ENCODE measurements at places on chromosomes 4 and X.

DNA sequence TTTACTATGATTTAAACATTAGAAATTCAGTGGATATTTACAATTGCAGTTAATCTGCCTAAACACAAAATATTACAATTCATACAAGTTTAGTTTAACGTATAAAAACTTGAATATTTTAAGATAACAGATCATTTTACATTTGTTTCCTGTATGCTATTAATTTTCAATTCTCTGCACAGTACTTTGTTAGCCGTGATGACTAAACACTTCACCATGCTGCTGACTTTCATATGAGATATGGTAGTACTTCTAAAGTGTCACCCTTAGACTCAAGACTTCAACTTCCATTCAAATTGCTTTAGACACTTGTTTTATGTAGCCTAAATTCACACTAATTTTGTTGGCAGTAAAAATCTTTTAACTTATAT, 1646.4 kb upstream of the ADGRL3 start:
- no peak for DNase-seq

GRCh38 chr4:2421928-2422327, 3.2 kb downstream of the CFAP99 start:
- no peak for DNase-seq

- DNase-seq, result no peak
These were observed 94.3 kb downstream of the ANAPC10 start for GRCh38 chr4:145003675-145004074.

DNA sequence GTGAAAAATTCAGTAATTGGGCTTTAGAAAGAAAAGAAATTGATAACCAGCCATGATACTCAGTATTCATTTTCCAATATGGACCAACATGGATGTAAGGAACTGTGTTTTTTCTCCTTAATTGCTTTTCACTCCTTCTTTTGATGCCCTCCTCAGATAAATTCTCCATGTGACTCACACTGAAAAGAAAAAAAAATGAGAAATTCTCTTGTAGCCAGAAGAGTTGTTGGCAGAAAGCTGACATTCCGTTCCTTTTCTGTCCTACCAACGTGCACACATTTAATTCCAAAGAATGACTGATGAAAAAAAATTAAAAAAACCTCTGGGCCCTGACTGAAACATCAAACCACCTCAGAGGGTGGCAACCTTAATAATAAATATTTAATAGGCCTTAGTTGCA, 153.1 kb downstream of the AMELX start:
- DNase-seq, result no peak

DNA sequence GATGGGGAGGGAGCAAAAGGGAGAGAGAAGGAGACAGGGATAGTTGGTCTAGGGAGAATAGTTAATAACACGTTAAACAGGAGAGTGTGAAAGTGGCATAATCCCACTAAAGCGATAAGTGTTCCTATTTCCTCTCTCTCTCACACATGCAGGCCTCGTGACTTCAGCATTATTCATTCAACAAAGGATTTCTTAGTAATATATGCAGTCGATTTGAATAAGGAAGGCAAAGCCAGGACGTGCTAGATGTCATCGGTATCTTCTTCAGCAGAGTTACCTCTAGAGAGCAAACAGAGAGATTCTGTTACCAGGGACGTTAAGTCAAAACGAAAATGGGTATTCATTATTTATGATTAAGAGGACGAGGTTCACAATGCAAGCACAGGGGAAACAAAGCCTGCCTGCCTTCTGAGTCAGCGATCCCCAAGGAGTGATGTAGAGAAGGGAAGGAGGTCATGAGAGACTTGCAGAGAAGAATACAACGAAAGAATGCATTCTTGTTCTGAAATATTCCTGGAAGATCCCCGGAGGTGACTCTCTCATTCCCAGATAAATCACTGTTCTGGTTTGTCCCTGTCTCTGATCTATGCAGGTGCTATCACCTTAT, 1048.4 kb downstream of the NLGN4X start:
- no peak for DNase-seq

DNA sequence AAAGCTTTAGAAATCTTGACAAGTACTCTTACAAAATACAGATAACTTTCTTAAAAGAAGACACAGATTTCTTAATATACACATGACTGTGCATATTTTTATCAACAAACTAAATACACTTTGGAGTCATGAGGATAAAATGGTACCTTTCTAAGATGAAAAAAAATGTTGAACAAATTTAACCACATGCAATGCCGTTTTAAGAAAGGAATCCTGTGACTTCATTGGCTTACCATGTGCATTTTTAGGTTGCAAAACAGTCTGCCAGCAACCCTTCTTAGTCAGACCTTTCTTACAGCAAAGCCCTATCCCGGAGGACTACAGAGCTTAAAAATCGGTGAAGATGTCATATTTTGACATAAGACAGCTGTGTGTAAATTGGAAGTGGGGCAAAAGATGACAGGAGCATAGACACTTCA, 51.7 kb downstream of the GASK1B start:
- no peak for DNase-seq

GRCh38 chrX:41066391-41066790, 18.9 kb upstream of the USP9X start:
- DNase-seq, result no peak

GRCh38 chrX:148620023-148620422, 119.6 kb downstream of the AFF2 start:
- no peak for DNase-seq

DNA sequence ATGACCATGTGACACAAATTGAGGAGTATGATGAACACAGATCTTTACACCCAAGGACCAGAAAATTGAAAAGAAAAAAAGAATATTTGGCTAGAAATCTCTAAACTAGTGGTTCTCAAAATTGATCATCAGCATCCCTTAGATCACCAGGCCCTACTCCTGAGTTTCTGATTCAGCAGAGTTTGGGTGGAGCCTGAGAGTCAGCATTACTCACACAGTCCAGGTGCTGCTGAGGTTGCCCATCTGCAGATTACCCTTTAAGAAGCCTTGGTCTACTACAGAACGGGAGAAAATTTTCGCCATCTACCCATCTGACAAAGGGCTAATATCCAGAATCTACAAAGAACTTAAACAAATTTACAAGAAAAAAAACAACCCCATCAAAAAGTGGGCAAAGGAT, 182.8 kb downstream of the MOSPD2 start:
- DNase-seq, result no peak

- no peak for DNase-seq
These were observed 1495.4 kb downstream of the RPA4 start for GRCh38 chrX:98379134-98379533.

GRCh38 chr4:153148791-153149190, 55.5 kb upstream of the TRIM2 start:
- DNase-seq, result no peak

DNA sequence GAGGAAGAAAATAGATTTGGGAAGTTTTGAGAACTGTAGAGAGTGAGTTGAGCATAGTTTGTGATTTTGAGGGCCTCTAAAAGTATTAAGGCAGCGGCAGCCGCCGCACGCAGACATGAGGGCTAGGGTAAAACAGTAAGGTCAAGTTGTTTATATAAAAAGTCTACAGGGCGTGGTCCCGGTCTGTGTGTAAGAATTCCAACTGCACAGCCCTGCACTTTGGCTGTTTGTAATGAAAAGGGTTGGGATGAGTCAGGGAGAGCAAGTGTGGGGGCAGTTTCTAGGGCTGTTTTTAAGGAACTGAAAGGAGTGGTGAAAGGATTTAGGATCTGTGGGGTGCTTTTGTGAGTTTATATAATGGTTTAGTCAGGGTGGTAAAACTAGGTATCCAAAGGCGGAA, 55.0 kb downstream of the BEX3 start:
- DNase-seq, result no peak

- no peak for DNase-seq
These were observed 54.2 kb upstream of the RASSF6 start for GRCh38 chr4:73674451-73674919.

DNA sequence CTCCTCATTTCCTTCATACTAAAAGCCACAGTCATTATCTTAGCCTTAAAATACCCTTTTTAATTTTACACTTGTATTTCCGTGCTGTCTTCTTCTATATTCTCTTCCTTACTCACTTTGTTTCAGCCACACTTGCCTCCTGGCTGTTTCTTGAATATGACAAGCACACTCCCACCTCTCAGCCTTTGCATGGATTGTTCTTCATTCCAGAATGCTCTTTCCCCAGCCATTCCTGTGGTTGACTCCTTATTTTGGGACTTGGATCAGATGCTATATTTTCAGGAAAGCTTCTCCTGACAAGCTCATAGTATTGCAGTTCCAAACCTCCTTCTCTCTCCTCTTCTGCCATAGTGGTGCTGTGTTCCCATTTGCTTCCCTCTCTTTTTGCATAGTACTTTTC, 291.3 kb downstream of the PDHA2 start:
- no peak for DNase-seq

- no peak for DNase-seq
These were observed 254.2 kb upstream of the NWD2 start for GRCh38 chr4:36990128-36990872.

DNA sequence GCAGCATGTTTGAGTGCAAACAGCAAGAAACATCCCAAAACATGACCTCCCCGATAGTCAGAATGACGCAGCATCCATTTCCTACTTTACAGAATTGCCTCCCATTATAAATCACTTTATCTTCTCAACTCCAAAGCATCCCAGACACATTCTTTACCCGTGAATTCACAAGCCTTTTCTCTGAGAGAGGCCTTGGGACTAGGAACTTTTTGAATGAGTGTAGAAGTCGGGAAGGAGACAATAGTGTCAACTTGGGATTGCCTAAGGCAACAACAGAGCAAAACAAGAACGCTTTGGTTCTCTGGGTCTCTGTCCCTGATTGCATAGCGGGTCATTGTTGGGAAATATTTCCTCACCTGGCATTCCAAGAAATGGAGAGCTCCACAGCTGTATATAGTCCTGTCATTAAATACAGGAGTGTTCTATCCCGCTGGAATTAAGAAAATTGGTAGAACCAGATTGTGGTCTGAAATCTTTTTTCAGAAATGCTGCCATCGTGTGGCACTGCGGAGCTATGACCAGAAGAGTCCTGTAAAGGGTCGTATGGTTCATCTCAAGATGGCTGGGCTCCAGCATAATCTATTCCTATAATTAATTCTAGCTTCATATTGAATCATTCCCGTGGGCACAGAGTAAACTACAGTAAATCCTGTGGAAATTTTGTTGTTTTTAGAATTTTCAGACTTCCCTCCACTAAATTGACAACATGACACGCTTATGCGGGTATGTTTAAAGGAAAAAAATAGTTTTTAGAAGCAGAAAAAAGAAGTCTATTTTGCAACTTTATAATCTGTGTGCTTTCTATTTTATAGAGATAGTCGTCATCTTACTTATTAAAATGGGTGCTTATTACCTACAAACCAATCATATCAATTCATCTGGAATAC, 2.0 kb upstream of the SPP1 start:
- no peak for DNase-seq

GRCh38 chr4:15149839-15150592, 147.7 kb downstream of the CPEB2 start:
- no peak for DNase-seq

DNA sequence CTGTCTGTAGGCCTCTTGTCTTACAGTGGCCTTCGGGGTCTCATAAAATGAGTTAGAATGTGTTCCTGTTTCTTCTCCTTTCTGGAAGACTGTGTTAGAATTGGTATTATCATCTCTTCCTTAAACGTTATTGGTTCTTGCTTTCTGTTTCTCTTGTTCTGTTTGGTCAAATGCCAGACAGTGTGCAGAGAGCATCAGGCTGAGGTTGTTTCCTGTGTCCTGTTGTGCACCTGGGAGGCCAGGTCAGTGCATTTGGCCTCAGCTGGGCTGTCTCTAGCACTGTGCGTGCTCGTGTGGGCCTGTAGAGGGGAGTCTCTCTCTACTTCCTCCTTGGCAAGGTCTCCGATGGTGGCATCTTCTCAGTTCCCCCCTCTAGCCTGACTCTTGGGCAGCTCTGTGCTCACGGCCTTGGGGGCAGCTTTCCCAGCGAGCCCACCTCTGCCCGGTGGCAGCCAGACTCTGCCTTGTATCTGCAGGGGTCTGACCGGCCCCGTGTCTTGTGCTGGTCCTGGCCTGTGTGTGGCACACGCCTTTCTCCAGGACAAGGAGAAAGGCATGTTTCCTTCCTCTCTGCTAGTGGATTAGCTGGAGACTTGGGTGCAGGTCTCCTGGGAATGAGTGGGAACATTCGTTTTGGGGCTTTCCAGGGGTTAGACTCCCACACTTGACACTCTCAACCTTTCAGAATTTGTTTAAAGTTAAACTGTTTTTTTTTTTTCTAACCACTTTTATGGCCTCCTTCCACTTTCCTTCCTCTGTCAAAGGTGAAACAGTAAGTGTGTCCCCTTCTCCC, 62.3 kb downstream of the FAM193A start:
- no peak for DNase-seq

DNA sequence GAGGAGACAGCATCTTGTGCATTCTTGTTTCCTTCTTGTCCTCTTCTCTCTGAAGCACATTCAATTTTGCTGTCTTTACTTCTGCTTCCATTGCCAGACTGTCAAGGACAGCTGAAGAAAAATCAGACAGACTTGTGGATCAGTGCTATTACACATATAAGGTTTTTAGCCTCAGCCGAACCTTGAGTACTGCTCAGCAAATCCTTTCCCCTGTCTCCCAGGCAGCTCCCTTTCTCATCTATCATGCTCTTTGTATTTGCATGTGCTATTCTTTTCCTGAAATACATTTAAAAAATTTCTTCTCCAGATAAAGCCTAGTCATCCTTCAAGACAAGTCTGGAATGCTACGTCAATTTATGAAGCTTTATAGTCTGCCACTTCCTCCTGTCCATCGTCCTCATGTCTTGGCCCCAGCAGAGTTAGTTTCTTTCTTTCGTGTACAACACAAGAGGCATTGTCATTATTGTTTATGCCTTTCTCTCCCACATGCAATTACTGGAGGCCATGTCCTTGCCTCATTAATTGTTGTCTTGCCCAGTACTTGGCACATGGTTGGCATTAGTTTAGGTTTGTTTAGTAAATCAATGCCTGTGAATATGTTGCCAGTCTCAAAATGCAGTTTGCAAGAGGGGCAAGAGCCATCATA, 45.1 kb downstream of the ADGRL3 start:
- no peak for DNase-seq

GRCh38 chrX:97587171-97587570, 703.5 kb downstream of the RPA4 start:
- no peak for DNase-seq

- no peak for DNase-seq
These were observed 102.4 kb upstream of the PLAC1 start for GRCh38 chrX:134760650-134761049.

- DNase-seq, result no peak
These were observed 35.9 kb upstream of the ELF2 start for GRCh38 chr4:139212900-139213299.

DNA sequence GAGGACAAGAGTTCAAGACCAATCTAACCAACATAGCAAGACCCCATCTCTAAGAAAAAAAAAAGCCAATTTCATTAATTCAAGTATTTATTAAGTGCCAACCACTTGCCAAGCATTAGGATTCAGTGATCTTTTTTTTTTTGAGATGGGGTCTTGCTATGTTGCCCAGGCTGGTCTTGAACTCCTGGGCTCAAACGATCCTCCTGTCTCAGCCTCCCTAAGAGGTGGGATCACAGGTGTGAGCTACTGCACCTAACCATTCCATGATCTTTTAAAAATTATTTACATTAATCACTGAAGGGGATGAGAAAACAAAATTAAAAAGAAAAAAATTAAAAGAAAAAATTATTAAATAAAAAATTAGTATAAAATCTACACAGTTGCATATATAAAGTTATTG, 24.4 kb downstream of the HELQ start:
- DNase-seq, result no peak

GRCh38 chr4:139243448-139244365, 36.3 kb downstream of the MGARP start:
- DNase-seq, result no peak
